ENCODE measurements at places on chromosomes 2 and 18.

DNA sequence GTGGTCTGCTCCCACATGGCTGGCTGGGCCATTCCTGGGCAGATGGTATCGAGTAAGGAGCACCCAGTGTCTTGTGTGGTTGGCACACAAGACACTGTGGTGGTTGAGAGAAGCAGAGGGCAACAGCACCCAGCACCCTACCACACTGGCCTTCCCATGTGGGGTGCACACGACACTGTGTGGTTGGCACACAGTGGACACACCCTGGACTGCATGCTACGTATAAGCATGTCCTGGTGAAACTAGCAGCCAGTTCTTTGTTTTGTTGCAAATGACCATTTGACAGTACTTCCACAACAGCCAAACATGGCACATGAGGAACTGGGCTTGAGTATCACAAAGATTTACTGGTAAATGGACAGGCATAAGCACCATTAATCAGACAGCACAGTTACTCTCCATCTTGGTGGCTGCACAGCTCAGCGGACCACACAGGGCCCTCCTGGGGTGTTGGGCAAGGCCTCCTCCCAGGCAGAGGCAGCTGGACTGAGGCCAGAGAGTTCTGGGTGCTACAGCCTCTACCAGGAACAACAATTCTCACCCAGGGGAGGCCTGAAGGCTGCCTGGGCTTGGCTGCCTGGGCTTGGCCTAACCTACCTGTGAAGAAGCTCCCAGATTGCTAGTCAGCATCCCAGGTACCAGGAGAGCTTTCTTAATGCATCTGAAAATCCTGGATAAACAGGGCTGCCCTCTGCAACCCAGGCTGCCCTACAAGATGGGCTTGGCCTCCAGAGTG is 59.3 kb upstream of the ALPP start:
- ATAC-seq = no peak

GRCh38 chr2:187422282-187422681 is 25.8 kb downstream of the CALCRL start:
- no peak for ATAC-seq

DNA sequence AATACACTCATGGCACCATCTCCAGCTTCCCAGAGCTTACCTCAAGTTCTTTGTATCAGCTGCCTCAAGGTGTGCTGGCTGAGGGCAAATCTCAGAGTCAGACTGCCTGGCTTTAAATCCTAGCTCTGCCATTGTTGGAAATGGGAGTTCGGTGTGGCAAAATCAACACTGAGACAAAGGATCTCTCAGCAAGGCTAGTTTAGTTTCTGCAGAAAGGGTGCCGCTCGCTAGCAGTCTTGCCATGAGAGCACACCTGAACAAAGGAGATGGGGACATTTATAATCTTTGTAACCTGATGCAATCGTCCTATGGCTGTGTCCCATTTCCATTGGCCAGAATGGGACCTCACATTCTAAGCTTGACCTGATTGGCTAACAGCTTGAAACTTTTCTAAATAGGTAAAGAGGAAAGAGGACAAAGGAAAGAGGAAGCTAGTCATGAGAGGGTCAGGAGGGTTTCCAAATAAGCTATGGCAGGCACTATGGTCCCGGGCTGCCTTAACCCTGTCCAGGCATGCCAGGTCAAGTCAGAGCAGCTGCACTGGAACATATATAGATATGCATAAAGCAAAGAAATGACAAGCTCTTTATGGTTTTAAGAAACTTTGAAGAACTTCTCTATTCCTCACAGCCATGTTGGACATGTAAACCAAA is 4.3 kb upstream of the UBE2F start:
- ATAC-seq = no peak

DNA sequence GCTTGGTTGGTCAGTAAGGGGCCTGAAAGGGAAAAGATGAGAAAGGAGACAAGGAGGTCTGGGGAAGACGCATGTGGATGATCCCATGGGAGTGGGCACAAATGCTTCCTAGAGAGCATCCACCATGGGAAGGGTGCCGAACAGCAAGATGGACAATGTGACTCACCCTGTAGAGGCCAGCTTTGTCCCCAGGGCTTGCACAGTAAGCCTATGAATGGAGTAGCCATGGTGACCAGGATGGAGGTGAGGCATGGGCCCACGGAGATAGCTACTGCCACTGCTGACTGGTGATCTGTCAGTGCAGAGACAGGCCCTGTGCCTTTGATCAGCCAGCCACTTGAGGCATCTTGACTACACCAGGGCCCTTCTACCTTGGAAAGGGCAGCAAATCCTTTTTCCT is 172.6 kb downstream of the HAUS1 start:
- ATAC-seq = no peak

GRCh38 chr18:80169607-80170006 is 60.5 kb downstream of the ADNP2 start:
- no peak for ATAC-seq

GRCh38 chr2:222609381-222609780 is 46.5 kb downstream of the FARSB start:
- no peak for ATAC-seq

DNA sequence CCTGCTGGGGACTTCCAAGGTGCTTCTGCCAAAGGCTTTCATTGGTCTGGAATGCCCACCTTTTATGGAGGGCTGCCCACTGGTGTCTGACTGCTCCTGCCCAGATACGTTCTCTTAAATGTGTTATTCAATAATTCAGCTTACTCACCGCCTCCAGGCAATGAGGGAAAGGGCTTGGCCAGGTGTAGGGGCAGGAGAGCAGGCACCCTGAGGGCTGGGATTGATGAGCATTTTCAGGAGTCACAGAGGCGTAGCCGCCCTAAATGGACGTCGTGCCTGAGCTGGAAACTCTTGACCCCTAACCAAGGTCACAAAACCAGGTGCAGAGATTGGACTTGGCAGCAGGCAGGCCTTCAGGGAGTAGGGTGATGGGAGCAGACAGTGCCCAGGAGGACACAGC is 26.8 kb downstream of the MAL start:
- no peak for ATAC-seq

GRCh38 chr18:49597157-49597931 is 35.5 kb downstream of the LIPG start:
- no peak for ATAC-seq

DNA sequence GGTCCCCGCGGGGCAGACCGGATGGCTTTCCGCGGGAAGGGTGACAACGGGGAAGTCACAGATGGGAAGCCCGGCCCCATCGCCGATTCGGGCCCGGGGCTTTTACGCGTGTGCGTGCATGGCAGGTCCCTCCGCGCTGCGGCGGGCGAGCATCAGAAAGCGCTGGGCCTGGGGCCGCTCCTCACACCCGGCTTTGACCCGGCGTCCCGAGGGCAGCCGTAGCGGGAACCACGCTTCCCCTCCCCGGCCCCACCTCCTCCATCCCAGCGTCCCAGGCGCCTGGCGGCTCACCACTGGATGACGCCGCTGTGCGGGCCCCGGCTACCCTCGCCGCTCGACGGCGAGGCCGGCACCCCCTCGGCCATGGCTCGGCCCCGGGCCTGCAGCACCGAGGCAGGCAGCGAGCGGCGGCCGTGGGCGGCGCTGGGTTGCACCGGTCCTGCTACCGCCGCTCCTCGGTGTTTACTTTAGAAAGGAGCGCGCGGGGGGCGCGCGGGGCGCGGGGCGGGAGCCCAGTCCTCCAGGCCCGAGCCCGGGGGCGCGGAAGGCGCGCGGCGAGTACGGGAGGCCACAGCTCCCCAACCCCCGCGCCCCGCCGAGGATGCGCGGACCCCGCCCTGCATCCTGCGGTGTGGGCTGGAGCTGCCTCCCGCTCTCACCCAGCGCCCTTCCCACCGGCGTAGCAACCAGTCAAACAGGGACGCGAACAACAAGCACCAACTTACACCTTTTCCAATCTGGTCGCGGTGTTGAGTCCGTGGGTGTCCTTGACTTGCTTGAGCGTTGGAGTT is 806 bp downstream of the RFX8 start:
- ATAC-seq = peak; percentile 70

GRCh38 chr2:23112517-23112916 is 272.5 kb upstream of the KLHL29 start:
- ATAC-seq = no peak

GRCh38 chr18:6200204-6200774 is 214.4 kb downstream of the L3MBTL4 start:
- ATAC-seq = no peak

- ATAC-seq = peak; percentile 28
Measured at GRCh38 chr2:45173513-45173912, 164.3 kb upstream of the SIX2 start.

Measured in stimulated activated memory B cell treated with anti-CD40 and anti-IgM and Interleukin-4, amounts not matched to agents 10 μg/mL and 1 μg/mL and 100 μg/mL, for 72 hours (primary cell).